ENCODE measurements at places on chromosomes 2 and 18. TPM values are rescaled to one million over a fixed set of nuclear protein-coding genes. Genes with fewer than 3 reads are reported as not detected.

- no peak overlapping the region for H3K27ac ChIP-seq
- no peak overlapping the region for H3K4me3 ChIP-seq
- H3K36me3 ChIP-seq, result no peaks in the 10 kb centered on the region
- H3K4me1 ChIP-seq, result peaks cover 5% of the 10 kb centered on the region
- no peak for DNase-seq
These were observed 16.4 kb upstream of the TUBB6 start for GRCh38 chr18:12291690-12292089.

Gene ST6GAL2
- total RNA-seq, result not detected

DNA sequence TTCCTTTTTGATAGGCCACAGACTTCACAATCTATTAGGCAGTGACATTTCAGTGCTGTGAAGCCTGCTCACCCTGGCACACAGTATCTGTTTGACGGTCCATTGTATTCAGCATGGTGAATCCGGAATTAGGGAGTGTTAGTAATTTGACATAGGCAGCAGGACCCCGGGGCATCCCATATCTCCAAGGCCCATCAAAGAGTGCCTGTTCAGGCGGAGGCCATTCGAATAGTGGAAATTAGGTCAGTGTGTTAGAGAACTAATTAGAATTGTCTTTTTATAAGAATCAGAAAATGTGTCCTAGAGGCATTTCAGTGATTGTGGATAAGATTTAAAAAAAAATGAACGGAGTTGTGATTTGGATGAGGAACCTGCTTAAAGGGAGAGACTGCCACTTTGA is 818.8 kb upstream of the SOX11 start:
- H3K27ac ChIP-seq, result no peak overlapping the region
- no peaks in the 10 kb centered on the region for H3K27me3 ChIP-seq
- H3K4me3 ChIP-seq, result no peak overlapping the region
- H3K4me1 ChIP-seq, result no peaks in the 10 kb centered on the region
- no peak for DNase-seq

Gene GAREM1
- 4.7 TPM for total RNA-seq

DNA sequence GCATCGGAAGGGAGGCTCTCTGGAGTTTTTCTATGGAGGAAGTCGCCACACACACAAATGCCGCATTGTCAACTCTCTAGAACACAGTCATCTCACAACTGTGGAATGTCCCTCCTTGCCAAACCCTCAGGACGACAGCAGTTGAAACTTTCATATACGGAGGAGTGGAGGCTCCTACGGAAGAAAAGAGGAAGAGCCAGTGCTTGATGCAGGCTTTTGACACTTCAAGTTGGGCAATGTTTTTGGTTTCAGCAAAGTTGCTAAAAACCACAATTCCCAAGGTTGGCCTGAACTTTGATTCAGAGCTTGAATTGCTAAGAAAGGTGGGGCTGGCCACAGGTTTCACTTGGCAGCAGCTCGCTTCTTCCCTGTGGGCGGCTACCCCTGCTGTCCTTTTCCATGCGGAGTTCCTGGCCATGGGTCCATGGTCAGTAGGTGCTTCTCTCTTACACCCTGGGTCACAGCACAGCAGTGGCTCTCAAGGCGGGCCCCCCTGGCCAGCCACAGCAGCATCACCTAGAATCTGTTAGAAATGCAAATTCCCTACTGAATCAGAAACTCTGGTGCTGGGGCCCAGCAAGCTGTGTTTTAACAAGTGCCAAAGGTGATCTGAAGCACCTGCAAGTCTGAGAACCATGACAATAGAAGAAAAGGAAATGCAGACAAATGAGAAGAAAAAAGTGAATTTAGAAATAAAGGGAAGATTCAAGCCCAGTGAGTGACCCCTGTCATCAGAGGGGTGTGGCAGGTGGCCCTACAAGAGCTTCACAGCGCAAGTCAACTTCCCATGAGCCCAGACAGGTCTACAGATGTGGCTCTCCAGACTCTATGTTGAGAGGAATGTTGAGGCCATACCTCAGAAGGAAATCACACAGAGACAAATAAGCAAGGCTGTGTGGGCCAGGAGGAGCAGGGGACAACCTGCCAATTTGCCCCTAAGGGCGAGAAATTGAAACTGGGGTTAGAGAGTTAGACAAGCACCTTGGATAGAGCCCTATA is 856.4 kb downstream of the RNF144A start:
- no peaks in the 10 kb centered on the region for H3K4me1 ChIP-seq
- no peaks in the 10 kb centered on the region for H3K27me3 ChIP-seq
- H3K36me3 ChIP-seq, result no peaks in the 10 kb centered on the region
- no peak overlapping the region for H3K27ac ChIP-seq

Gene FABP1
- total RNA-seq, result 0.36 TPM
